ENCODE measurements at places on chromosomes 7 and 10.

DNA sequence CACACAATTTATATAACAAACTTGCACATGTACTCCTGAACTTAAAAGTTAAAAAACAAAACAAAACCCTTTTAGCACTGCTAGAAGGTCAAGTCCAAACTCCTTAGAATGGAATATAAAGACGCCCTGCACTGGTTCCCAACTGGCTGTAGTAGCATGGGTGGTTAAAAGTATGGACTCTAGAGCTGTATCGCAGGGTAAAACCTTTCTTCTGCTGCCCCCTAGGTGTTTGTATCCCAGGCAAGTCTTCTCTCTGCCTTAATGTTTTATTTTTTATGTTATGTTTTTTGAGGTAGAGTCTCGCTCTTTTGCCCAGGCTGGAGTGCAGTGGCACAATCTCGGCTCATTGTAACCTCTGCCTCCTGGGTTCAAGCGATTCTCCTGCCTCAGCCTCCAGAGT, 35.2 kb downstream of the LSMEM1 start:
- no peak for DNase-seq

GRCh38 chr7:17318146-17318545, 19.7 kb downstream of the AHR start:
- DNase-seq, result no peak

DNA sequence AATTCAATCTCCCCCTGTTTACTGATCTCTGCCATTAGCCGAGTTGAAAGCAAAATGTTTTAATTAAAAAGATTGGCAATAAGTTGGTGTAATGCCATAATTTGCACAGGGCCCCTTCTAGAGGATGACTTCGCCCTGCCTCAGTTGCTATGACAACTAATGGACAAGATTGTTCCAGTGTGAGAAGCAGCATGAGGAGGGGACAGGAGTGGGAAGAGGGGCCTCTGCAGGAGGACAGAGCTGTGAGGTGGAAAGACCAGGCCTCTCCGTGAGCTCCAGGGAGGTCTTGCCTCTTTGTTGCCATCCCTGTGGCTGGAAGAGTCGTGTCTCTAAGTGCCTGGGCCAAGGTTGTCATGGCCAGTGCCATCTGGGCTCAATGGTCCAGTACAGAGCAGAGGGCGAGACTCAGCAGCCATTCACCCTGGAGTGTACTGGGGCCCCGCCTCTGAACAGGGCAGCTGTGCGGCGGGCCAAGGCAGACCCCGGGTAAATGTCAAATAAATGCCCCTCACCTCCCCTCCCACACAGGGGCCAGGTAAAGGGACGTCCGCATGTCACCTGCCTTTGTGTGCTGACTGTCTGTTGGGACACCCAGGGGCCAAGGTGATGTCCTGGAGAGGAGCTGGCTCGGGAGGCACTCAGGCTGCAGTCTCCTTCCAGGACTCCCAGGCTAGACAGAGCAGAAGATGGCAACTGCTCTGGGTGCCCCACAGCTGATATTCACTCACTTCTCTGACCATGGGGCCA, 97.0 kb upstream of the RET start:
- no peak for DNase-seq

- DNase-seq, result no peak
Measured at GRCh38 chr10:129949891-129950291, 14.2 kb downstream of the EBF3 start.

GRCh38 chr7:80643336-80643915, 5.0 kb downstream of the CD36 start:
- DNase-seq, result no peak

DNA sequence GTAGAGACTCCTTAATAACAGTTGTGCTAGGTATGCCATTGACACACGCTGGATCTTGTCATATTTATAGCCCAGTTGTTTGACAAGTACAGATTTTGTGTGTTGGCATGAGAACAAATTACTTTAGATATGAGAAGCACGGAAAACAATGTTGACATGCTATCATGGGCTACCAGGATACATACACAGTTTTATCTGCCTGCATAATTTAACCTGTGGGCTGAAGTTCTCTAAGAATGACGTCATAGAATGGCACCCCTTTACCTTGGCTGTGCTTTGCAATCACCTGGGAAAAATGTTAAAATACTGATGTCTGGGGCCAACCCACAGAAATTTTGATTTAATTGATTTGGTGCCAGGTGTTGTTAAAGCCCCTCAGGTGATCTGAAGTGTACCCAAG, 2.8 kb downstream of the PLA2G12B start:
- no peak for DNase-seq

DNA sequence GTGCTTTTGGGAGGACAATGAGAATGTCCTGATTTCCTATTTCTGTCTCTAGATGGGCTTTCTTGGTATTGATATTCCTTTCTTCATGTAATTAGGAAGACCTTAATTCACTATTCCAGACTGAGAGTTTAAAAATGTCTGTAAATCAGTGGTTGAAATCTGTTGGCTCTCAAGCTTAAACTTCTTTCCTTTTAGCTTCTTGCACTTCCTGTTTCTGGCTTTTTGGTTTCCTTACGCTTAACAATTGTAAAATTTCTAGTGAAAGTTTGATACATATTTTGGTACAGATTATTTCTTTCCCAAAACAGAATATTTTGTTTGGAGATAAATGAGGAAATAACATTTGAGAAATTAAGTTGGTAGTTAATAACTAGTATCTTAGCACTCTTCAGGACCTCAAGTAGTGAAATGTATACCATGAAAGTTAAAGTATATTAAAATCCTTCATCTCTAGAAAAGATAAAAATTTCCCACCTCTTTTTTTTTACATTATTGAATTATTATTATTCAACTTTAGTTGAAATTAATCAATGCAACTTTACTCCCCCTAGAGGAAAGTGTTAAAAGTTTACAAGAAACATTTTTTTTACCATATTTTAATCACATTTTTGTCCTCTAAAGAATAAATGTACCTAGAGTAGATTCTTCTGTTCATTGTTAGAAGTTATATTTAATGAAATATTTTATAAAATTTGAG, 137.2 kb downstream of the PHTF2 start:
- no peak for DNase-seq

DNA sequence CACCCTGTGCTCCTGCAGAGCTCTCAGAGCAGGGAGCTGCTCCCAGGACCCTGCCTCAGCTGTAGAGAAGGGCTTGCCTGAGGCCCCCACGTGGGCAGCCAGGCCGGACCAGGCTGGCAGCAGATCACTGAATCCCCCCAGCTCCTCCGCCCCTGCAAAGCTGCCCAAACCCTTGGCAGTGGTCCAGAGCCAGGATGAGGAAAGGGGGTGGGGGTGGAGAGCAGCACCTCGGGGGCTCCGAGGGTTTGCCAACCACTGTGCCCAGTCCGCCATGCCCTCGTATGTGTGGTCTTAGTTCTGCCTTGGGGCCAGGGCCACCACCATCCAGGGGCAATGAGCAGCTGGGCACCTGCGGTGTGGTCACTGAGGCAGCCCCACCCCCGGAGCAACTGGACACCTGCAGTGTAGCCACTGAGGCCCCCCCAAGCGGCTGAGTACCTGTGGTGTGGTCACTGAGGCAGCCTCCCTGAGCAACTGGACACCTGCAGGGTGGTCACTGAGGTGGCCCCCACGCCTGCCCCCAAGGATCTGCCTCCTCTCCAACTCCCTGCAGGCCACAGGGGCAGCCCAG, 90.8 kb downstream of the TCERG1L start:
- DNase-seq, result no peak

DNA sequence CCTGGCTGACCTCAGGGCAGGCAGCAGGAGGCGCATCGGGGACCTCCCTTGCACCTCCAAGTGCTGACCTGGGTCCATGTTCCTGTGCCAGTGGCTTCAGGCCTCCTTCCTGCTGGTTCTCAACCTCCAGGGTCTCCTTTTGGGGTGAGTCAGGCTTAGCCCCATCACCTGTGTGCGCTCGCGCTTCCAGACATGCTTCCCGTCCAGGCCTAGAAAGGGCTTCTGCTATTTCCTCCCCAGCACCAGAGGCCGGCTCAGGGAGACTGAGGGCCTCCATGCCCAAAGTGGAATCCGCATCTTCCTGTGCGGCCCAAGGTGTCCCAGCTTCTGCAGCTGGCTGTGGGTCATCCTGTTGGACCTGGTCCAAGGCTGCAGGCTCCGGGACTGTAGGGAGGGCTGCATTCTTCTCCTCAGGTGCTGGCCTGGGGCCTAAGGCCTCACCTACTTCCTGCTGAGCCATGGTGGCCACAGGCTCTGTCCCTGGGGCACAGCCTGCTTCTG, 5.9 kb downstream of the NACAD start:
- DNase-seq, result no peak

- no peak for DNase-seq
Measured at GRCh38 chr7:26865094-26865388, 651 bp upstream of the SKAP2 start.
